ENCODE measurements at places on chromosomes 3 and 15.
A peak's percentile ranks its signal among the peaks of the same experiment; 100 is the strongest.

- DNase-seq: no peak
These were observed 161.0 kb downstream of the PLD1 start for GRCh38 chr3:171649267-171649666.

- DNase-seq: no peak
These were observed 54.5 kb upstream of the MEX3B start for GRCh38 chr15:82100111-82100929.

GRCh38 chr15:65663521-65663920, 41.8 kb downstream of the SLC24A1 start:
- DNase-seq: no peak

- no peak for DNase-seq
These were observed 19.5 kb downstream of the MRAS start for GRCh38 chr3:138367911-138368310.

GRCh38 chr3:178749471-178749870, 213.2 kb downstream of the KCNMB2 start:
- DNase-seq: no peak

DNA sequence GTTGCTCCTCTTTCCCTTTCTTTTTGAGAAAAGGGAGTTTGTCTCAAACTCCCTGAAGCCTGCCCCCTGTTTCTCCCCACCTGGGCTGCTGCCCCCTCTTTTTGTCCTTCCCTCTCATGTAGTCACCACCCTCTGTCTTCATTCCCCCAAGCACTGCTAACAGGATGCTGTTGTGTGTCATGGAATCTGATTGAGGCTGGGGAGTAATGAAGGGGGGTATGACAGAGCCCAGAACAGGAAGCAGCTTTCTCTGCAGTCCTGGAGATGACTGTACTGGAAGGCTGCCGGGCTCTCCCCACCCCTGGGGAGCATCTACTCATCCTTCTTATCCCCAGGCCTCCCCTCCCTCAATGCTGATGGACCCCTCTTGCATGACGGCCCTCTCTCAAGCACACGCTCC, 181.6 kb downstream of the ABHD5 start:
- peak; percentile 90 for DNase-seq

- DNase-seq: no peak
These were observed 8.5 kb downstream of the PFKFB4 start for GRCh38 chr3:48548126-48548525.

DNA sequence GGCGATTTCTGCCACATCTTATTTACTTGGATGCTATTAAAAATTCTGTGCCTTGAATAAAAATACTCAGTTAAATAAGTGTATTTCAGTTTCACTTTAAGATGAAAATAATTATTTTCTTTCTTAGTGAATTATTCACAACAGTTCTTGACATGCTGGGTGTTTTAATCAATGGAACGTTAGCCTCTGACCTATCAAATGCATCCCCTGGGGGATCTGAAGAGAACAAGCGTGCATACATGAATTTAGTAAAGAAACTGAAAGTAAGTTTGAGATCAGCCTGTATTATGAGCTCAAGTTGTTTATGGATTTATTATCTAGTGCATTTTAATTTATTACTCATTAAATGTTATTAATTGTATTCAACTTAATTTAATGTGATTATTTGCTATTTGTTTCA, 597 bp downstream of the P2RY12 start:
- DNase-seq: no peak

DNA sequence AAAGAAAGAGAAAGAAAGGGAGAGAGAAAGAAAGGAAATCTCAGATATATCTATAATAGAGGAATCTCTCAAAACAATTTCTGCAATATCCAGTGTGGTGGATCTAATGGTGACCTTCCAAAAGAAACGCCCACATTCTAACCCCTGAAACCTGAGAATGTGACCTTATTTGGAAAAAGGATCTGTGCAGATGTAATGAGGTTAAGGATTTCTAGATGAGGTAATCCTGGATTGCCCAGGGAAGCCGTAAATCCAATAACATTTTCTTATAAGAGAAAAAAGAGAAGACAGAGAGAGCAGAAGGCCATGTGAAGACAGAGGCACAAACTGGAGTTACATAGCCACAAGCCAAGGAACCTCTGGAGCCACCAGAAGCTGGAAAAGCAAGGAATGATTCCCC, 307.6 kb downstream of the ZBTB20 start:
- DNase-seq: no peak

GRCh38 chr15:34223904-34224596, 766 bp upstream of the EMC4 start:
- DNase-seq: no peak

GRCh38 chr15:22995795-22996194, 15.6 kb upstream of the CYFIP1 start:
- DNase-seq: no peak

- DNase-seq: no peak
These were observed 183.8 kb downstream of the OPA1 start for GRCh38 chr3:193776626-193777358.

- no peak for DNase-seq
These were observed 429.5 kb downstream of the OCA2 start for GRCh38 chr15:27669641-27670040.

DNA sequence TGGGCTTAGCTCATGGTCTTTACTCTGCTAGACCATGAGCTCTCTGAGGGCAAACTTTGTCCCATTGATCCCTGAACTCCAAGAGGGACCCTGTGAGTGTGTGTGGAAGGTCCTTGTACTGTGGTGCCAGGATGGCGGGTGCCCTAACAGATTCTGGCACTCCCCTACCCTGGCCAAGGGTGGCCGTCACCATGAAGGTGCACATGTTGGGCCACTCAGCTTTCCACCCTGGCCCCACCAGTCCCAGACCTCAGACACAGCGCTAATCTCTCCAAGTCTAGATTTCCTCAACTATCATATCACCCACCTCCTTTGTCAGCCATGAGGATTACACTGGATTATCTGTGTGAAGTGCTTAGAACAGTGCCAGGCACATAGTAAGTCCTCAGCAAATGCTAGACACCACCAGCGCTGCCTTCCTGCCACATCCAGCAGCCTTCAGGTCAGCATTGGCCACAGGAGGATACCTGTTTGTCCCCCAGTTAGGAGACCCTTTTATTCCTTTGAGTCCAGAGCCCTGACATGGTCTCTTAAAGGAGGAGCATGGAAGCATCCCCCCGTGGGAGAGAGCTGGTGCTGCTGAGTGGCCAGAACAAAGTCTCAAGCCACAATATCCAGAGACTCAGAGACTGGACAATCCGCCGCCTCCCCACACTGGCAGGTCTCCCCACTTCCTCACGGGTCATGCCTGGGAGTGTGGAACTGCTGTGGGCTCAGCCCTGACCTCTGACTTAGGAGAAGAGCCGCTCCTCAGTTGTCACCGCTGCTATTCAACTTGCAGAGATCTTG, 44.5 kb upstream of the SLCO2A1 start:
- DNase-seq: no peak

DNA sequence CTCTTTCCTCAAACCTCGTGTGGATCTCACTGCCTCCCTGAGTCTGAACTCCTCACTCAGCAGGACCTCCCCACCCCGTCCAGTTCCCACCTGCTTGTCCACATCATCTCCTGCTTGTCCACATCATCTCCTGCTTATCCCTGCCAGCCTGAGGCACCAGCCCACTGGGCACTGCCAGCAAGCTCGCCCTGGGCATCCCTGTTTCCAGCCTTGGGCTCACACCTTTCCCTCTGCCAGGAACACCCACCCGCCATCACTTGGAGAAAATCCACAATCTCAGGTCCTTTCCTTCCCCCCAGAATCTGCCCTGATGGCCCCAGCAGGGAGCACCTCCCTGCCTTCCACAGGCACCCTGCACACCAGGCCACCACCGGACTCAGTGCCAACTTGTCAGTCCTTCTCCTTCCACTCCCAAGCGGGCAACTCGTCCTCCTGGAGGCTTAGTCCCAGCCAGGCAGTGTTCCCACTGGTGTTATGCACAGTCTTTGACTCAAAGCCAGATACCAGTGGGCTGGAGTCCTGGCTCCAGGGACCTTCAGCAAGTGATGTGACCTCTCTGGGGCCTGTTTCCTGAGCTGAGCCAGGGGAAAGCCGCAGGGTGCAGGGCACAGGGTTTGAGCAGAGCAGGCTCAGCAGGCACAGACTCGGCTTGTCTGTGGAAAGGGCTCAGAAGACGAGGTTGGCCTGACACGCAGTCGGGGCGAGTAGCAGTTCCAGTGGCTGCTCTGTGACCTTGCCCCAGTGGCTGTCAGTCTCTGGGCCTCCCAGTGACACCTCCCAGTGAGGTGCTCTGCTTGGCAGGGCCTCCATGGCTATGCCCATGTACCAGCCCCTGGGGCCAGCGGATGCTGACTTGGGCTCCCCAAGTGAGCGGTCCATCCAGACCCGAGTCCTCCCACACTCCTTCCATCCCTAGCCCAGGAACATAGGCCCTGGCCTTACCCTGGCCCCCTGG, 9.5 kb upstream of the MESP2 start:
- DNase-seq: no peak

- peak; percentile 68 for DNase-seq
These were observed 53.9 kb upstream of the ACKR4 start for GRCh38 chr3:132543011-132543739.

DNA sequence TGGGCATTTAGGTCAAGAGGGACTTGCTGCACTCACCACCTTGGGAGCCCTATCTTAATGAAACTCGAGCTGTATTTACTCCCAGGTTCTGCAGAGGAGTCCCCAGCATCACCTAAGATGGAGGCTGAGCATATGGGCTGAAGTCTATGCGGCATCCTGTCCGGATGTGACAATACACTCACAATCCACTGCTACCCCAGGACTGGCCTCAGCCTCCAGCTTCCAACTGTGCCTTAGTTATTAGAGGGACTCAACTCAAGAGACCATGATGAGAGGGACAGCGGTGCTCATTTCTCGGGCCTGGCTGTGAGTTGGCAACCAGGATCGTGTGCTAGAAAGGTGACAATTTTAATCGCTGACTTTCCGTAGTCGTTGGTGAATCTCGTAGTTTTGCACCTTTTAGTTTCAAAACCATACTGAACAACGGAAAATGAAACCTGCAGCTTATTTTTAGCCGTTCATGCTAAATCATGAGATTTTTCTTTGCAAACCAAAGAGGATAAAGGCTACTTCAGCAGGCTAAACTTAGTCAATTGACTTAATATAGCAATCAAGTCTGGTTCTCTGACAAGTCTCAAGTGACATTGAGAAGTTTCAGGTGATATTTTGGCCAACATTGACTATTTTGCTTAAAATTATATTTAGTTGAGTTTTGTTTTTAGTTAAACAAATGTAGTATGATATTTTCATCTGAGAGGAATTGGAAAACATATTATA, 11.1 kb downstream of the ZBTB38 start:
- no peak for DNase-seq

DNA sequence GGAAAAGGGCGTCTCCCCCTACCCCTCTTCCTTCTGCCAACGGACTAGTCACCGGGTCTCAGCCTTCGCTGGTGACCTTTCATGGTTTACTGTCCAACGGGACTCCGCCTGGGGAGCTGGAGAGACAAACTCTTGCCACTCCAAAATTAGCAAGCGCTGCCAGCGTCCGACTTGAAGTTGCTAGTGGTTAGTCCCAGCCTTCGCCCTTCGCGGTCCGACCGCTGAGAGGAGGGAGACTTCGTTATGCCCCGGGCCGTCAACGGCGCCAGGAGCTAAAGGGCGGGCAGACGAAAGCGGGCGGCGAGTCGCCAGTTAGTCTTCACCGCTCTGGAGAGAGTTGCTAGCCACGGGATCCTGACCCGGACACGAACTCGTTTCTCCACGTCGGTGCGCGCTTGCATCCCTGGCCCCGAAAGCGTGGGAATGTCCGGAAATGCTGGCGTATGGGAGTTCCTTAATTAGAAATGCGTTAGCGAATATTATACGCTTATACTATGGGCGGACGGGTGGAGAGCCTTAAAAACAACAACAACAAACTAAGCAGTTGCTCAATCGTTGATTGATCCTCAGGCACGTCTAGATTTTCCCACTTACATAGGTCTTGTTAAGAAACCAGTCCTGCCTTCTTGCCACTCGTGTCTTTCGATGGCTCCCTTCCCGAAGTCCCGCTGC, 716 bp downstream of the SMC4 start:
- peak; percentile 57 for DNase-seq

GRCh38 chr3:124303305-124303910, 311.5 kb upstream of the ROPN1 start:
- DNase-seq: no peak

- DNase-seq: peak; percentile 97
These were observed 109.7 kb upstream of the GADL1 start for GRCh38 chr3:31004025-31004678.

- DNase-seq: no peak
These were observed 35.4 kb downstream of the FXR1 start for GRCh38 chr3:180947761-180948390.

DNA sequence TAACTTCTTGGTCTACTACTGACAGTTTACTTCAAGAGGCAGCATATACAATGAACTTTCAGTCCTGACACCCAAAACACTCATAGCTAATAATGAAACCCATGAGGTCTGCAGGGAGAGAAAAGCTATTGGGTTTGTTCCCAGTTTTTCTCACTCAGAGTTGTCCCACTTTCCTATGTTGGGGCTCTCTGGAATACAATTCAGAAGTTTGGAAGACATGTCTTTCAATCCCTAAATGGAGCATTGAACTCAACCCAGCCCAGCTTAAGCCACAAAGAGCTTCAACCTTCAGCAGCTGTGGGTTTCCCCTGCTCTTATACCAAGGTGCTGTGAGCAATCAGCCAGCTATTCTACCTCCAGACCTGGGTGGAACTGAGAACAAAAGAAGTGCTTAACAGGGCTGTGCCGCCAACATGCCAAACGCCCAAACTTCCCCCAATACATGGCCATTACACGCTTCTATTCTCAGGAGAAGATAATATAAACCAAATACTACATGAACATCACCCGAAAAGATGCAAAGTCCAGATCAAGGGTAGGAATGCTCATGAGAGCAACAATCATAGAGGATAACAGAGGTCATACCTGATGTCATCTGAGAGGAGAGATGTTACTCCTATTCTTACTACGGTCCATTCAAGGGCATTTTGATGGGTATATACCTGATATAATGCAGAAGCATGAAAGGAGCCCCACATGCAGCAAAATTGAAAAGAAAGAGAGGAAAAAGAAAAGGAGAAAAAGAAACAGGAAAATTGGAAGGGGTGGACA, 131.2 kb upstream of the TGFBR2 start:
- DNase-seq: no peak

GRCh38 chr3:183680061-183680460, 17.5 kb upstream of the YEATS2 start:
- DNase-seq: no peak

DNA sequence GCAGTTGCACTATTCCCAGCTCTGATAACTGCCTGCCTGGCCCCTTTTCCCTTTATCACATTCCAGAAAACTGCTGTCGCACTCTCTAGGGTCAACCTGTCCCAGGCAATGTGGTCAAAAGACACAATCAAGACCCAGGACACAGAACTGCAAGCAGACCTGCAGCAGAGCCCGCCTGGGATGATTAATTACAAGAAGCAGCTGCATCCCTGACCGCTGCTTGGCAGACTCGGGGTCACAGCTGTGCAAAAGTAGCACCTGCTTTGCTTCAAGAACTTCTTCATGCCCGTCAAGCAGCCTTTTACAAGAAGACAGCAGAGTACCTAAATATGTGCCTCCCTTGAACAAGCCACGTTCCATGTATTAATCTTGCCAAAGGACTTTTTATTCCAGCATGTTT, 120.0 kb upstream of the ST8SIA2 start:
- no peak for DNase-seq

- no peak for DNase-seq
These were observed 689.6 kb downstream of the MECOM start for GRCh38 chr3:168973897-168974296.

GRCh38 chr3:14548321-14548729, 8.2 kb upstream of the GRIP2 start:
- DNase-seq: peak; percentile 65
